ENCODE measurements at places on chromosomes 13 and 19. TPM values are rescaled to one million over a fixed set of nuclear protein-coding genes. Genes with fewer than 3 reads are reported as not detected.

FLT3 gene
- total RNA-seq, result 11.6 TPM

TNFSF11 gene
- 2.8 TPM for total RNA-seq

GRCh38 chr13:51801631-51802099, 2.3 kb downstream of the DHRS12 start:
- DNase-seq, result no peak

TSEN34 gene
- total RNA-seq, result 24.1 TPM

DNA sequence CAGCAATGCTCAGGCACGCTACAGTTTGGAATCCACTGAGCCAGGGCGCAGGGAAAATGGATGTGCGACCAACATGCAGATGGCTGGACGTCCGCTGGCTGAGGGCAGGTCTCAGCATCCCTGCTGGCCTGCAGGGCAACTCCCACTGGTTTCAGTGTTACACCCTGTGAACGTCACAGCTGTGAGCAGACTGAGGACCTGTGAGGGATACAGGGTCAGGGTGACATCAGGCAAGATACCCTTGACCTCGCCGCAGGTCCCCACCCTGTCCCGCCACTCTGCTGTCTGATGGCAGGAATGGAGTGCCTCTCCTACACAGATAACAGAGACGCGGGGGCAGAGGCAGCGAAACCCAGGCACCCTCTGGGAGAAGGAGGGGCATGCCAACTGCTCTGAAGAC, 19.1 kb downstream of the ZFR2 start:
- no peak for DNase-seq

DNA sequence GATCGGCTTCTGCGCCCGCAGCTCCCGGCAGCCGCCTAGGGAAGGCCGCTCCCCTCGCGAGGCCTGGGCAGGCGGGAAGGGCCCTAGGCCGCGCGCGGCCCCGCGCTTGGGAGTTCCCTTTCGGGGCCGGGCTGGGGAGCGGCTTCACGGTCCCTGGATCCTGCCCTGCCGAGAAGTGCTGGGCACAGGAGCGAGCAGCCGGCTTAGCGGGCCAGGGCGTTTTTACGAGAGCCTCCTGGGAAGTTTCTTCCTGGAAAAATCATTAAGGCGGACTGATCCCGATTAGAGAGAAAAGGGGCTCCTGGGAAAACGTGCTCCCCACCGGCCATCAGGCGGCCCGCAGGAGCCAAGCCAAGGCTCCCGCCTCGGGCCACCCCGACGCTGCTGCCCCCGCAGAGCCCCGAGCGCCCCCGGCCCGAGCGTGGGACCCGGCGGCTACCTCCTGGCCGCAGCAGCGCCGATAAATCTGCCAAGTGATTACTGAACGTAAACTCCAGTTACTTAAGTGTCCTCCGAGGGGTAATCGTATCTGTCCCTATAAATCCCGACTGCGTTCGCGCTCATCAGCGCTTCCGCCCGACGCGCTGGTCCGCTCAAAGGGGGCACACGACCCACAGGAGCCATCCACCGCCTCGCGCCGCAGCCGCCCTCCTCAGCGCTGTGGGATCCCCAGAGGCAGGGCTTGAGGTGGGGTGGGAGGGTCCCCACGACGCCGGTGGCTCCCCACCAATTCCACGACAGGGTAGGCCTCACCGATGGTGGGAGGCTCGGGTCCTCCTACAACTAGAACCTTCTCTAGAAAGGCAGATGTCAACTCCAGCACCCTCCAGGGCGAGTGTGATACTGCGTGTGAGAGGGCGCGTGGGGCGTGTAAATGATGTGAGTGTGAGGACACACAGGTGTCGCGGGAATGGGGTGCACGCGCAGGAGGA, 2.8 kb downstream of the ZIC5 start:
- DNase-seq, result no peak

- no peak for DNase-seq
These were observed 30.3 kb upstream of the TPP2 start for GRCh38 chr13:102566513-102566912.

ONECUT3 gene
- total RNA-seq, result under 0.01 TPM

DNA sequence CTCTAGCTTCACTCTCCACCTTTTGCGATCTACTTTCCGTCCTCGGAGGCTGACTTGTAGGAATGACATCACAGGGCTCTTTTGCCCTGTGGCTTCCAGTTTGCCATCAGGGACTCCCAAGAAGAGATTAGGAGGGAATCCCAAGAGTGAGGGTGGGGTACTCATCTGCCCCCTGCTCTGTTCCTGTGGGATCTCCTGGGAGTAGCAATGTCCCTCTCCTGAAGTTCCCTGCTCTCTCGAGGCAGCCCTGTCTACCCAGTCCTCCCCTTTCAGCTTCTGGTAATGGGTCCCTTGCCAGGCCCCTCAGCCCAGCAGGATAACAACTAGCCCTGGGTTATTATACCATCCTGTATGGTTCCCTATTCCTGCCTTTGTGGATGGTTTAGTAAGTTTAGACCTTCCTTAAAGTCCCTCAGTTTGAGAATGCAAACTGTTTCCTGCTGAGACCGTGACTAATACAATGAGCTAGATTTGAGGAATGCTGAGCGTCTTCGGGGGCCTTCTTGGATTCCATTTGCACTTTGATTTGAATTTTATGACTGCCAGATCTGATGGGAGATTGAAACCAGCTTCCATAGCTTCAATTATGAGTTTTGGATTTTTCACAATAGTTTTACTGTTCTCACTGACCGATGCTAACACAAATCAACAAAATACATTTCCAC, 73.7 kb upstream of the IPO5 start:
- DNase-seq, result no peak

DNA sequence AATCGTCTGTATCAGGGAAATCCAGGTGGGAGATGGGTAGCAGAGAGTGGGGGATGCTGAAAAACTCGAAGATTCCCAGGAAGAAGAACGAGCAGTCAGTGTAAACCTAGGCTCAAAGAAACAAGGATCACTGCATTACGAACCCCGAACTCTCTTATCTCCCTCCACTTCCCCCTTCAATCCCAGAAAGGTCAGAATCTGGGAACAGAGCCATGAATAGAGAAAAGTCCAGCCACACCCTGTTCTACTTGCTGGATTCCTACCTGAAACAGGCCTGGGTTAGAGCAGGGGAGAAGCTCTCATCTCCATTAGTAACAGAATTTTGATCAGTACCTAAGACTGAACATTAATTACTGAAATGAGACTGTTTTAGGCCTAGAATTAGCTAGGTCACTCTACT, 24.4 kb downstream of the EPSTI1 start:
- DNase-seq, result no peak

HRC gene
- total RNA-seq, result 1.3 TPM

DNA sequence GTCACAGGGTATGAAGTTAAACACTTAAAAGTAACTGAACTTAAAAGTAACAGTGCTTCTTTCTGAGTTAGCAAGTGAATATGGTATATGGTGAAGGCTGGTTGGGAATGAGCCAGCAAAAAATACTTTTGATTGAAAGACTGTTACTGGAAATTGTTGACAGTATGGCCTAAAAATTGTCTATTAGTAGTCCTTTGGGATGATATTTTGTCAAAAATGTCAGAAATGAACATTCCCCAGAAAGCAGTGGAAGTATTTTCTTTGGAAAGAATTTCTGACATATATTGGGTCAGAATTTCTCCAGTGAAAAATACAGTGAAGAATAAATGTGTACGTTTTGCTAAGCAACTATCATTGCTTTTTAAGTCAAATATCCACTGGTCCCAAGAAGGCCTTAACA, 860.5 kb downstream of the PCDH9 start:
- no peak for DNase-seq

SNRPA gene
- 60.9 TPM for total RNA-seq

- DNase-seq, result no peak
These were observed 253.7 kb downstream of the KCTD12 start for GRCh38 chr13:76632401-76633044.

DNA sequence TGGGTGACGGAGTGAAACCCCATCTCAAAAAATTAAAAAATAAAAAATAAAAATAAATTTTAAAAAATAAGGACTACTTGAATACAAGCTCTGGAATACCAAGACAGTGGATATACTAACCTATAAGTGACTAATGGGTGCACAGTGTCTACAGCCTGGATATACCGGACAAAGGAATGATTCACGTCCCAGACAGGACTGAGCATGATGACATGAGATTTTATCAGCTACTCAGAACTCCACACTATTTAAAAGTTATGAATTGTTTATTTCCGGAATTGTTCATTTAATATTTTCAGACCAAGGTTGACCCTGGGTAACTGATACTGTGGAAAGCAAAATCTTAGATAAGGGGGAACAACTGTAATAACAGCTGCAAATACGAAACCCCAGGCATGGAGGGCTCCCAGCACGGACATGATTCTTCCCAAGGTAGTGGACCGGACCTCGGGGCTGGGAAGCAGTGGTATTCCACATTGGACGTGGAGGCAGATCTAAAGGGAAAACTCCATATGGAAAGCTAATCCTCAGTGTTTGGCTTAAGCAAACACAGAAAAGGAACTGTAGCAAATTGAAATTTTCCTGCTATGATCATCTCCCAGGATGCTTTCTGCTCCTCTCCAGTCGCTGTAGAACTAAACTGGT, 102.6 kb upstream of the TSHZ3 start:
- DNase-seq, result no peak

DNA sequence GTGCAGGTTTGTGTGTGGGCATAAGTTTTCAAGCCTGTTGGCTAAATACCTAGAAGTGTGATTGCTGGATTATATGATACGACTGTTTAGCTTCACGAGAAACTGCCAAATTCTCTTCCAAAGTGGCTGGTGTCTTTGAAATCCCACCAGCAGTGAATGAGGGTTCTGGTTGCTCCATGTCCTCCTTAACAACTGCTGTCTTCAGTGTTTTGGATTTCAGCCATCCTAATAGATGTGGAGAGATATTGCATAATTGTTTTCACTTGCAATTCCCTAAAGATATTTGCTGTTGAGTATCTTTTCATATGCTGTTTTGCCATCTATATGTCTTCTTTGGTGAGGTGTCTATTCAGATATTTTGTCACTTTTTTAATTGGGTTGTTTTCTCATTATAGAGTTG, 390.5 kb downstream of the ZNF536 start:
- no peak for DNase-seq

ZNF443 gene
- total RNA-seq, result 9.5 TPM

DNA sequence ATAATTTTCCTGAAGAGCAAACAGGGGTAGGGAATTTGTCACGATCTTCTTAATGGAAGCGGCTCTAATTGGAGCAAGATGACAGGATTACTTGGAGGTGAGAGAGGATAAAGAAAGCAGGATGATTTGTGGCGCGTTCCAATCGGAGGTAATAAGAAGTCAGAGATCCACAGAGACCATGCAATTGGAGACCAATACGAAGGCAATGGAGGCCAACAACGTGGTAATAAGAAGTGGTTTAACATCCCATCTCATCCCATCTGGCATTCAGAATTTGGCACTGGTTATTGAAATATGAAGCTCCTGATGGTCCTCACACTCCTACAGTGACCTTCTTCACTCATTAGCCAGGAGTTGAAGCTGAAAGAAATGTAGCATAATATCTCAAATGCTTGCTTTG, 130.6 kb downstream of the DLEU7 start:
- no peak for DNase-seq

DNA sequence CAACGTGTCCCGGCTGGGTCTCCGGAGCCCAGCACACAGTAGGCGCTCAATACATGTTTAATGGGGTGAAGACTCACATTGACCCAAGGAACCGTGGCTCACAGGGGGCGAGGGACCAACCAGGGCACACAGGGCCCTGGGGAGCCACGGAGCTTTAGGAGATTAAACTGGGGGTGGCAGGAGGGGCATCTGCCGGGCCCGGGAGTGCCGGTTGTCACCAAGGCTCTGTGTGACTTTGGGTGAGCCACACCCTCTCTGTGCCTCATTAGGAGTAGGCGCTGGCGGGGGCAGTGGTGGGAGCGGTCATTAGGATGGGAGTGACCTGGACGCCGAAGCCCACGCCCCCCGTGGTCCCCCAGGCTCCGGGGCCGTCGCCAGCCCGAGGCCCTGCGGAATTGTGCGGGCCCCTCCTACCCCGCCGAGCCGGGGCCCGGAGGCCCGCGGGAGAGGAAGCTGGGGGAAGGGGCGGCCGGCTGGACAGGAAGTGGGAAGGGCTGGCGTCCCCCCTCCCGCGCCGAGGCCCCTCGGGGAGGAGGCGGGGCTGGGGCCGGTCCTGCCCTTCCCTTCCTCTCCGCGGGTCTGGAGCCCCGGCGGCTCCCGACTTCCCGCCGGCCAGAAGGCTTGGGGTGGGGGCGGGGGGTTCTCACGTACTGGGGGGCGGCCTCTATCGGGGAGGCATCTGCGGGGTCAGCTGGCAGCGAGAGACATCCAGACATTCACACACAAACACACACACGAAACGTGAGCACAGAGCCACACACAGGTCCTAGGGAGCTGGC, 1.8 kb upstream of the SSBP4 start:
- no peak for DNase-seq

GRCh38 chr19:35860436-35860817, 3.7 kb downstream of the KIRREL2 start:
- DNase-seq, result no peak

SIGLEC11 gene
- total RNA-seq, result 0.14 TPM

ZNF841 gene
- 6.4 TPM for total RNA-seq
